ENCODE measurements at places on chromosomes 4 and X.

DNA sequence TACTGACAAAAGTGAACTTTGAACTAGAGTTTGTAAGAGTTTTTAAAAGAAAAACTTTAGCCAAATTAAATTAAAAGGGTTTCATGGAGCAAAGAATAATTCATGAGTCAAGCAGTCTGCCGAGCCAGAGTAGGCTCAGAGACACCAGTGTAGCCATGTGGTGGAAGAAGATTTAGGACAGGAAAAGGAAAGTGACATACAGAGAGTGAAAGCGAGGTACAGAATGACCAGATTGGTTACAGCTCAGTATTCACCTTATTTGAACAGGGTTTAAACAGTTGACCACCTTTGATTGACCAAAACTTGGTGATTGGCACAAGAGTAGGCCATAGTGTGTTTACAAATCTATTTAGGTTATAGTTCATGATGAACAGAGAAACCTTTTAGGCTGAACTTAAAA is 377.8 kb downstream of the KLHL4 start:
- no peak for DNase-seq

DNA sequence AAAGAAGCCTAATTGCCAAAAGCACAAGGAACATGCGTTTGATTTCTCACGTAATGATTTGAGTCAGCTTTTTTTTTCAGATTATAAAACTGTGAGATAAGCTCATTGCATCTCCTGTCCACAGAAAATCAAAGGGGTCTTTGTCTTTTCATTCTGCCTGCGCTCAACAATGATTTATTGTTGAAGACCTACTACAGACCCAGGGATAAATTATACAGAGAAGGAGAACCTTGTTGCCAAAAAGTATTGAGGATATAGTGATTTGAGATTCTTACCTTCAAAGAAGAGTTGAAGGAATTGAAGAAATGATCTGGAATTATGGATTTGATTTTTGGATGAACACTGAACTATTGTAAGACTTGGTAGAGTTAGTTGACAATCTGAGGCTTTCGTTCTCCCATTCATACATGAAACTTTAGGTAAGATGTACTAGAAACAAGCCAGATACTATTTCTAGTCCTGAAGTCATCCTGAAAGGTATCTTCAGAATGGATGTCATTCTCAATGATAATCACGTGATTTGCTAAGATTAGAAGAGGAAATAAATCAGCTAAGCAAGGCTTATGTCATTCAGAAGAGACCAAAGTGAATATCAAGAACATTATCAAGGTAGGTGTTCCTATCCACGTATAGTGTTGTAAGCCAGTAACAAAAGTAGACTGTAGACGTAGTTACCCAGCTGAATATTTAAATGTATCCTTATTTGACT is 71.1 kb upstream of the SCOC start:
- no peak for DNase-seq

DNA sequence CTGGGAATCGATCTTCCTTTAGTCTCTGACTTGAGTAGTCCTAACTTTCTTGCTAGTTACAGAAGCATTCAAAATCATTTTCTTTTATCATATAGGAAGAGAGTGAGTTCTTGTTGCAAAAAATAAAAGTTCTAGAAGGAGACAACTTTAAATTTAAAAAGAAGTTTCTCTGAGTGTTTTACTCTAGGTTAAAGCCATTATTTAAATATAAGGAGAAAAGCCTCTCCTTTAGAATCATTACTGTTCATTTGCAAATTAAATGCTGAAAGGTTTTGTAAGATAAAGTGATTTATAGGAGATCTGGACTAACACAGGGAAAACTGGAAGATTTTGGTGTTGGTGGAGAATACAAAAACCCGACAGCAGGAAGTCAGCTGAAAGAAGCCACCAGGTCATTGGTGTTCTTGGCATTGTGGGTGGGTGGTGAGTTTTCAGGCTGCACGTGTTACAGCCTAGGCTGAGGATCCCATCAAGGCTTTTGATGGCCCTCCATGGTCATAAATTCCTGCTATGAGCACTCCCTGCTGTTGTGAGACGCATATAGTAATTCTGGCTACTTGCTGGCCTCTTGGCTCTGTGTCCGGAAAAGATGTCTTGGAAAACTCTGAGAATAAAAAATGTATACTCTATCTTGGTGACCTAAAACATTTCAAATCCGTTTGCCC is 81.6 kb downstream of the GPAT3 start:
- no peak for DNase-seq

GRCh38 chr4:77039796-77040195 is 36.0 kb downstream of the CCNI start:
- no peak for DNase-seq

DNA sequence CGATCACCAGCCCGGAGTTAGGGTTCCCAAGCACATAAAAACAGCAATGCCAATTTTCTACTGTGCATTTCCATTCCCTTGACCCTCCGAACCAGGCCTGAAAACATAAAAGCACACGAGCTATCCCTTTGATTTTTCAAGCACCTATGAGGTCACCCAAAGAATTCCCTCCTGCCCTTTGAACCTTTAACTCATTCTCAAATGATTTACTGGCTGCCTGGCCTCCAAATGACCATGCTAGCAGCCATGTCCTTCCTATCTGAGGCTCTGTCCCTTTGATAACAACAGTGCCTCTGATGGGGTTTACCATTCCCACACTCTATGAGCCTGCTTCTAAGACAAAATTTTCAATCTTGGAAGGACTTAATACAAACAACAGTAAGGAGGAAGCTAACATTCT is 15.2 kb downstream of the SHROOM4 start:
- DNase-seq, result no peak

DNA sequence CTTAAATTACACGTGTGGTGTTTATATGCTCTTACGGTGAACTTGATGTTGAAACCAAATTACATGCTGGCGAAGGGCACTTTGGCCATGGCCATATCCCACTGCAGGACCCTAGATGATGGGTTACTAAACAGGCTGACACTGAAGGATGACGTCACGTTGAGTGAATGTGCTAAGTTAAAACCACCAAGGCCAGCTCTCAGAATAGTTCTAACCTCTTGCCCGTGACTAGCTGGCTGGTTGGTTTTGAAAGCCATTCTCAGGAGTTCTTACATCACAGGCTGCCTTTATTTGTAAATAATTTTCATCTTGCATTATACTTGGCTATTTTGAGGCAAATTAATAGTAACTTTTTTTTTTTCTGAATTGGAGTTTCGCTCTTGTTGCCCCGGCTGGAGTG is 41.3 kb upstream of the PHEX start:
- DNase-seq, result no peak

DNA sequence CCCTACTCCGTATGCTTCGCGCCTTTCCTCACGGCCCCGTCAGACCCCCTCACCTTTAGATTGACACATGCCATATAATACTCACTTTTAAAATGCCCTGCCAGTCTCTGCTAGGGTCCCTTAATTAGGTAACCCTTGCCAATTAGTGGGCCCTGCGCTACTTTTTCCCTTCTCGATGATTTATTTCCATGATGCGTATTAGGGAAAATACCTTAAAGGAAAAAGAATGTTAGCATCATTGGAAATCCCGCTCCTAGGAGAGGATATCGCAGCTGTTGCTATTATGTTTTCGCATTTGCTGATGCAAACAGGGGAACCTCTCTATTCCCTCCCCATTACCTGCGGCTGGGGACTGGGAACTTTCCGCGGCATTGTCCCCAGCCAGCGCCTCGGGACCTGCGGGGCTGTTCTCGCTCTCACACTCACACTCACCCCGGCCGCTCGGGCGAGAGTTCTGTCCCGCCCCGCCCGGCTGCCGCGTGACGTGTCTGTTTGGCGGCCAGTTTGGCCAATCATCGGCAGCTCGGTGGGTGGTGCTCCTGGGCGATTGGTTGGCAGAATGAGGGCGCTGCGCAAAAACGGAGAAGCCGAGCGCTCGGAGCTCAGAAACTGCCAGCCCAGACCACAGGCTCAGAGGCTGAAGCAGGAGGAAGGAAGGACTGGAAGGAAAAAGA is at the start of gene PCDH10:
PCDH10 (plus strand) TSS at position 605 of the 674 bp plus-strand sequence. CDS start 847 bp downstream, outside the sequence.
- DNase-seq, result peak; percentile 97

- DNase-seq, result no peak
These were observed 44.0 kb upstream of the EOLA2 start for GRCh38 chrX:149982310-149982709.

DNA sequence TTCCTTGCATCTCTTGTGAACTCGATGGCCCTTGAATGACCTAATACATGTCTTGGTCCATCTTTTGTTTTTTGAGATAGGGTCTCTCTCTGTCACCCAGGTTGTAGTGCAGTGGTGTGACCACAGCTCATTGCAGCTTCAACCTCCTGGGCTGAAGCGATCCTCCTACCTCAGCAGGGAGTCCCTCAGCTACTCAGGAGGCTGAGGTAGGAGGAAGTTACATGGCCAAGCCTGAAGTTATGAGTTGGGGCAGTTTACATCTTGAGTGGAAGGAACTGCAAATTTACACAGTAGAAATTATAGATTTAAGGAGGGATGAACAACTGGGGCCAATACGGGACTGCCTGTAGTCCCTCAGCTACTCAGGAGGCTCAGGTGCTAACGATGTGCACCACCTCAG is 97.2 kb upstream of the METTL14 start:
- DNase-seq, result no peak

DNA sequence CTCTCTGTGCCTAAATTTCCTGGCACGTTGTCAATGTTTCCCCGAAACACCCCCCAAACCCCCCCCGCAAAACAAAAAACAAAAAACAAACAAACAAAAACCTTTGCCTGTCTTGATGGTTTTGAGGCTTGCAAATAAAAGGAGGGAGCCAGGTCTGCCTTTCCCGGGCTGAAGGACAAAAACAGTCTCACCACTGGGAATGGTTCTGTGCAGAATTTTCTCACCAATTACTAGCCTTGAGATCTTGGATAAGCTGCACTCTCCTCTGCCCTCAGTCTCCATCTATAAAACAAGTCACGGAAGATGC is 15.5 kb downstream of the NKX3-2 start:
- DNase-seq, result no peak

- DNase-seq, result no peak
These were observed 16.1 kb downstream of the NKX3-2 start for GRCh38 chr4:13527981-13528820.

DNA sequence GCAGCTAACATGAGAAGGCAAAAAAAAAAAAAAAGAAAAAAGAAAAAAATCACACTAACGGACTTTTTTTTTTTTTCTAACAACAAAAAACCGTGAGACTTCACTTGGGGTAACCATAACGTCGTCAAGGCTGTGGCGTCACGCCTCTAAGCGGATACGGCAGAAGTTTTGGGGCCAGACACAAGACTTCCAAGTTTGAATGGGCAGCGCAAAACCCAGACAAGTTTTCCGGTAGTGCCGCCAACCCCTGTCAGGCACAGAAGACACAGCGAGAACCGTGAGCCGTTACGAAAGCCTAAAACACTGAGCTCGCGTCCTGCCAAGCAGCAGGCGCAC is 556 bp upstream of the SMARCA5 start:
- DNase-seq, result no peak

GRCh38 chrX:102985192-102985591 is 48.1 kb downstream of the RAB40AL start:
- no peak for DNase-seq

DNA sequence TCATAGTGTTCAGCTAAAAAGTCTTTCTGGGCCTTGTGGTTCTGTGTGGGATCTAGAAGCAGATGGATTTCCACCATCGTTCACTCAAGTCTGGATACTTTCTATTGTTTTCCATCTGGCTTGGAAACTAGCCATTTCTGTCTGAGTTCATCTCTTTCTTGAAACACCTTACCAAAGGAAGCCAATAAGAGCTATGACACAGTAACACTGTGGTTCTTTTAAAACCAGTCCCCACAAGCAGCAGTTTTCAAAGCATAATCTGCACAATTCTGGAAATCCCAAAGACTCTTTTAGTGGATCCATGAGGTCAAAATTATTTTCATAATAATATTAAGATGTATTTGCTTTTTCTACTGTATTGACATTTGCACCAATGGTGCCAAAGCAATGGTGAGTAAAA is 234.2 kb upstream of the TET2 start:
- no peak for DNase-seq

DNA sequence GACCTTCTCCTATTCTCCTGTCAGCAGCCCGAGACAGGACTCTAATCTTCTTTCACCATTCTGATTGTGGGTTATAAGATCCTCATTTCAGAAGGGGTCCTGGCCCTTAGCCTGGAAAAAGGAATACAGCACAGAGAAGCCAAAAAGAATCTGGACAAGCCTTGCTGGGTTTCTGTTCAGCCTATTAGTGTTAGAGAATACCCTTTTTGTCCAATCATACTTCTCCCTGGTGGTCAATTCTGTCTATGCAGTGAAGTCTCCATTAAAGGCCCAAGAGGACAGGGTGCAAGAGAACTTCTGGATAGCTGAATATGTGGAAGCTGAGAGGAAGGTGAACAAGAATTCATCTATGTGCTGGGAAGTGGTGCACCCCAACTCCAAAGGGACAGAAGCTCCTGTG is 105.7 kb upstream of the AGA start:
- no peak for DNase-seq

GRCh38 chrX:37817579-37817978 is 29.8 kb downstream of the DYNLT3 start:
- DNase-seq, result no peak

- no peak for DNase-seq
These were observed 41.8 kb downstream of the RPS6KA3 start for GRCh38 chrX:20224814-20225487.

DNA sequence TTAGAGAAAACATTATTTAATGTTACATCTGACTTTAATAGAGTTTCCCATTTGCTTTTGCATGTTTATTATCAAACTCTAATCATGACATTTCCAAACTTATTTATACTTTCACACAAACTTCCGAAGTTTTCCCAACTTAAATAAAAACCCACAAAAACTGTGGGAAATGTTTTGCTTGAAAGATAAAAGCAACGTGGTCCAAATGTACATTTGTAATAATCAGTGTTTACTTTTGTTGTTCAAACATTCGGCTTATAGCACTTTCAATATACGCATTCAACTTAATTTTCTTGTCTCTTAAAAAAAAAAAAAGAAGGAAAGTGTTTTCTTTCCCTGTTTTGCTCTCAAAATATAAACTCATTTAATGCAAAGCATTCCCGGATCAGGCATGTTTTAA is 51.0 kb downstream of the STX18 start:
- no peak for DNase-seq

DNA sequence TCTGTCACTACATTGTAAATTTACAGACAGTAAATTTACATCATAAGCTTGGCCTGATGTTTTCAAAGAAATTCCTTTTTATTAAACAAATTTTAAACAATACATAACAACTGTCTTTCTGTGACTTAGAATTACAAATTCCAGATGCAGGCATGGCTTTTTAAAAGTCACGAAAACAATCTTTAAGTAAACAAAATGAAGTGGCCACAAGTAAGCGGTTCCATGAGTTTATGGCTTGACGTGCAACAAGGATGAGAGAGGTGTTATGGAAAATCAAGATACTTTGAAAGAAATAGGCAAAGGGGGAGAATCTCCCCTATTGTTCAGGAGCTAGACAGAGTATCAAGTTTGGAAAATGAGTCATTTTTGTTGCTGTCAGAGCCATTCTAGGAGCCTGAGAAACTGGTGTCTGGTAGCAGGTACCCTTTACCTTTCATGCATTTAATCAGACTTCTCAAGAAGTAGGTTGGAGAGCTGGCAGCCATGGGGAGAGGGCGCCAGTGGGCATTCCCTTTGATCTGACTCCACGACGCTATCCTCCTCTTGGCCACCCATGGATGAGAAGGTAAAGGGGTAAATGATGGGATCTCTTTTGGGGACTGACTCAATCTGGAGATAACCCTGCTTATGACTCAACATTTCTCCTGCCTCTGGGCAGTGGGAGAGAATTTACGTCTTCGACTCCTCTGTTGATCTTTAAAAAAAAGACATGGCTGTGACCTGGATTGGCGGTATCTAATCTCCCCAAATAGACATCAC is 217.2 kb downstream of the SPRY1 start:
- DNase-seq, result no peak

GRCh38 chr4:125316791-125317524 is 2.2 kb downstream of the FAT4 start:
- peak; percentile 65 for DNase-seq

GRCh38 chrX:148599404-148599803 is 99.0 kb downstream of the AFF2 start:
- DNase-seq, result no peak
